Activated naive CD4-positive, alpha-beta T cell treated with anti-CD3 and anti-CD28 coated beads for 36 hours (primary cell): ENCODE measurements at places on chromosomes 5 and 9. TPM values are rescaled to one million over a fixed set of nuclear protein-coding genes. Genes with fewer than 3 reads are reported as not detected.

- H3K27ac ChIP-seq: no peak overlapping the region
- no peak overlapping the region for H3K4me3 ChIP-seq
- DNase-seq: no peak
- H3K36me3 ChIP-seq: no peaks in the 10 kb centered on the region
These were observed 10.5 kb upstream of the IRX2 start for GRCh38 chr5:2761921-2762488.

DNA sequence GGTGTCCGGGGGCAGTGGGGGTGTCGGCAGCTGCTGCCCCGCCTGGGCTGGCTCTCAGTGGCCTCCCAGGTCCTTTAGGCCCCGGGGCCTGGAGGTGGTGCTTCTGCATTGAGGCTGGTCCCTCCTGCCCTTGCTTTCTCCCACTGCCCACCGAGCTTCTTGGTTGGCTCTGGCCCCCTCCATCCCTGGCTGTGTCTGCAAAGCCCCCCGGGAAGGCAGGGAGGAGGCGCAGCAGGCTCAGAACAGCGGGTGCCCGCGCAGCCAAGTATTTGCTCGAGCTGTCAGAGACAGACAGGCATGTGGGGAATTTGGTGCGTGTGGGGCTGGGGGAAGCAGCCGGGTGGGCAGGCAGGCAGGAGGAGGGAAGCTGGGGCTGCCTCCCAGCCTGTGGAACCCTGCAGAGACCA is 11.5 kb downstream of the CXXC5 start:
- no peak overlapping the region for H3K27ac ChIP-seq
- peaks cover 3% of the 10 kb centered on the region for H3K4me1 ChIP-seq
- no peak overlapping the region for H3K4me3 ChIP-seq
- H3K27me3 ChIP-seq: peaks cover 10% of the 10 kb centered on the region

- DNase-seq: no peak
- H3K27me3 ChIP-seq: no peaks in the 10 kb centered on the region
- no peak overlapping the region for H3K27ac ChIP-seq
These were observed 165.9 kb downstream of the ALDH1A1 start for GRCh38 chr9:72786948-72787347.

DNA sequence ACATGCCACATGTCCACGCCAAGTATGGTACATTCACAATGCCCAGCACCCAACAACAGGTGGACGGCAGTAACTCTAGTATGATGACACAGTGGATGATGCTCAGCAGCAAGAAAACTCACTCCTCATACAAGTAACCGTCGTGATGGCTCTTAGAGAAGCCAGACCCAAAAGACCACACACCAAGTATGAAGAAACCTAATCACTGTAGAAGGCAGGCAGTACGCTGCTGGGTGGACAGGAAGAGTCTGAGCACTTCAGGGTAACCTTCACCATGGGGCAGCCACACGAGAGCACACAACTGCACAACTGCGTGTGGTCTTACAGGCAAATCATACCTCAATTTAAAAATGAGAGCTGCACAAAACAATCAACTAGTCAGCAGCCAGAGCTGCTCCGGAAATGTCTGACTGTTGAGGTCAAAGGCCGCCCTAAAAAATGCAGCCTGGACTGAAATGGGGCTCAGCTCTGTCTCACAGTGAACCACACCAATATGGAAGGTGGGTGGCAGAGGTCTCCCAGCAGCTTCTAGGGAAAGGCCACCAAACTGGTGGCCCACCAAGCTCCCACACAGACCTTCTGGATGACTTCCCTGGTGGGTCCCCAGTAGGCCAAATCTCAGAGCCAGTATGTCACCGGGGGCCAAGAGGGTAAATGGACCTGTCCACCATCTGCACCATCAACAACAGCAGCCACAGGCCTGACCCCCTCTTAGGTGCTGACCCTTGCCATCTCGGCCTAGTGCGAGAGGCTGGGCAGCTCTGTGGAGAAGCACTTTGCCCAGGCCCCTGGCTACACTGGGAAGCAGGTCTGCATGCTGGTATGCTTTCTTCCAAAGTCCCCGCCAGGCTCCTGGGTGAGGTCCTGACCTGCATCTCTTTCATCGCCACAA is 17.8 kb downstream of the BICD2 start:
- no peaks in the 10 kb centered on the region for H3K27me3 ChIP-seq
- no peak overlapping the region for H3K4me3 ChIP-seq
- peaks cover 51% of the 10 kb centered on the region for H3K4me1 ChIP-seq
- no peak for DNase-seq

- H3K4me1 ChIP-seq: no peaks in the 10 kb centered on the region
- no peak for DNase-seq
- H3K4me3 ChIP-seq: no peak overlapping the region
- no peak overlapping the region for H3K27ac ChIP-seq
These were observed 57.4 kb upstream of the DMRTA1 start for GRCh38 chr9:22389271-22389670.

GRCh38 chr5:31771500-31771899 is 132.6 kb downstream of the PDZD2 start:
- DNase-seq: no peak
- no peak overlapping the region for H3K27ac ChIP-seq

GRCh38 chr9:113154471-113154870 is 3.7 kb downstream of the SLC31A2 start:
- no peak overlapping the region for H3K27ac ChIP-seq
- H3K36me3 ChIP-seq: peaks cover 4% of the 10 kb centered on the region
- no peaks in the 10 kb centered on the region for H3K27me3 ChIP-seq
- H3K4me3 ChIP-seq: no peak overlapping the region

GRCh38 chr5:172849606-172850453 is 15.8 kb downstream of the ERGIC1 start:
- no peaks in the 10 kb centered on the region for H3K27me3 ChIP-seq
- no peak overlapping the region for H3K4me3 ChIP-seq
- no peak for DNase-seq
- H3K36me3 ChIP-seq: no peaks in the 10 kb centered on the region
- H3K27ac ChIP-seq: no peak overlapping the region

- no peaks in the 10 kb centered on the region for H3K4me1 ChIP-seq
- no peak overlapping the region for H3K4me3 ChIP-seq
- peaks cover 8% of the 10 kb centered on the region for H3K27me3 ChIP-seq
- H3K27ac ChIP-seq: no peak overlapping the region
- no peaks in the 10 kb centered on the region for H3K36me3 ChIP-seq
- no peak for DNase-seq
These were observed 162.2 kb downstream of the OXCT1 start for GRCh38 chr5:41707853-41708603.

DNA sequence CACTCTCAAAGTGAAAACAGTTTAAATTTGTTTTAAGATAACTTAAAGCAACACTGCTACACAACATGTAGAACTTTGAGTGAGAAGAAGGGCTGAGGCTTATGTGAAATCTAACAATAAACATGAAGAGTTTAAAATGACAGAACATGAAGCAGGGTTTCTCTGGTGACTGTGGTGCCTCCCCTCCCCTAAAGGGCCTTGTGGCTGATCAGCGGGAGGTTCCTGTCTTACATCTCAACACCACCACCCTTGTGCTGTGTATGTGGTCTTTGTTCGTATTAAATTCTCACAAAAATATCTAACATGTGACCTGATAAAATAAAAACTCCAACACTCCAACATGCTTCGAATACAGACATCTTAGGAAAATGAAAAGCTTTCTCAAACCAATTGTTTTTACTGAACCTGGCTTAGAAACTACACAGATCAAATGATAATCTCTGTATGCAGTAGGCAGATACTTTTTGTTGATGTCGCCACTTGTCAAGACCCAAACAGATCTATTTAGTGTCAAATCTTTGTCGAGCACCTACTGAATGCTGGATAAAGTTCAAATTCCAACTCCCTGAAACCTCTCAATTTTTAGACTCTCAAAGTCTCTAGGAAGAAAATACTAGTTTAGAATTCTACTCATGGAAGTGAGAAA is 9.9 kb upstream of the IQGAP2 start:
- no peak overlapping the region for H3K27ac ChIP-seq
- DNase-seq: peak; percentile 48

DNA sequence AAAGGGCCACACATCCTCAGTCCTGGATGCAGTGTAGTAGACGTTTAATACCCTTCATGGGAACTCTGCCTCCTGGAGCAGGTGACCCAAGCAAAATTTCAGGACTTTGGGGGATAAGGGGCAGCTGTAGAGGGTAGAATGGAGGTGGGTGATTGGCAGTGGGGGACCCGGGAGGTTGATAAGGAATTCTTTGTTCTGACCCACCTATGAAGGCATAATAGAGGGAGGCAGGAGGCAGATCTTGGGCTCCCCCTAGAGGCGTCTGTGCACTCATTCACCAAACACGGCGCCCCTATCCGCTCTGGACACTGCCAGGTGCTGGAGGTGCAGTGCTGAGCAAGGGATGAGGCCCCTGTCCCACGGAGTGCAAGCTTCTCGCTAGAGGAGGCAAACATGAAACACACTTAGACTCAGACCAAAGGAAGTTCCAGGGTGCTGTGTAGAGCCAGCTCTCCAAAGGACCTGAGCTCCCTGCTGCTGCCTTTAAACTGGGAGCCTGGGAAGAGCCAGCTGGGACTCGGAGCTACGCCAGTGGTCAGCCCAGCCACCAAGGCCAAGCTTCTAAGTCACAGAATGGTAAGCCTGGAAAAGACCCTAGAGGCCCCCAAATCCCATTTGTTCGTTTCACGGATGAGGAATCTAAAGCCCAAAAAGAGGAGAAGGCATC is 7.7 kb downstream of the IL17B start:
- DNase-seq: peak; percentile 82
- peaks cover 10% of the 10 kb centered on the region for H3K4me1 ChIP-seq
- peak overlapping the region; percentile 57 for H3K27ac ChIP-seq
- peaks cover 6% of the 10 kb centered on the region for H3K36me3 ChIP-seq
- H3K4me3 ChIP-seq: no peak overlapping the region

DNA sequence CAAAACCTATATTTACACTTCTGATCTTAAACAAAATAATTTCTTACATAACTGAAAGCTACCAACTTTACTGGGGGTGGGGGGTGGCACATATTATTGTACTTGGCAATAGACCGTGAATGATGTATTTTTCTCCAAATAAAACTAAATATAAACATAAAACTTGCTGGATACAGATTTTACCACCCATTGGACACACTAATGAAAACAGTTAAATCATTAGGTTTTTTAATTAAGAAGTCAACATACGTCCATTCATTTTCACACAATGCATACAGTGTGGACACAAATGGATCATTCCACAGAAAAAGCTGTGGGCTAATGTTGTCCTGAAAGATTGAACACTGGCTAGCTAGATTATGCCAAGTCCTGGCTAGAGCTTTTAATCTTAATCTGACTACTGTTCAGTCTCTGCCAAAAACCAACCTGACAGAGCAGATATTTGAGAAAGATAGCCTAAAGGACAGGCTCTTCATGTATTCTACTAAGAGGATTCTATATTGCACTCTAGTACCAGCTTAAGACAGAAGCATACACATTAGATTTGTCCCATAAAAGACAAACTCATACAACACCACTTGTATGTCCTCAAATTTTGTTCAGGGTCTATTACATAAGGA is 118.1 kb downstream of the SIL1 start:
- no peaks in the 10 kb centered on the region for H3K27me3 ChIP-seq
- DNase-seq: no peak
- no peak overlapping the region for H3K4me3 ChIP-seq
- peaks cover 9% of the 10 kb centered on the region for H3K4me1 ChIP-seq

DNA sequence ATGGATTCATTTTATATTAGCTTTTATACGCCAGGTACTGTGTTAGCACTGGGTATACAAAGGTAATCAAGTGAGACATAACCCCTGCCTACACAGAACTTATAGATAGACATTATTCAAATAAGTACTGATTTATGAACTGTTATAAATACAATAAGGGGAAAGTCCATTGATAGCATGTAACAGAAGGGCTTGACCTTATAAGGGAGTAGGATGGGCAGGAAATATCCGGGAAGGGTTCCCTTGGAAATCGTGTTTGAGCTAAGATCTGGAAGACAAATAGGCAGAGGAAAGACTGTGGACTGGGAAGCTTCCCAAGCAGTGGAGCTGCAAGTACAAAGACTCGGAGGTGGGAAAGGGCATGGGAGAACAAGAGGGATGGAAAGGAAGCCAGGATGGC is 111.5 kb downstream of the WDR41 start:
- peaks cover 29% of the 10 kb centered on the region for H3K4me1 ChIP-seq
- DNase-seq: no peak

DNA sequence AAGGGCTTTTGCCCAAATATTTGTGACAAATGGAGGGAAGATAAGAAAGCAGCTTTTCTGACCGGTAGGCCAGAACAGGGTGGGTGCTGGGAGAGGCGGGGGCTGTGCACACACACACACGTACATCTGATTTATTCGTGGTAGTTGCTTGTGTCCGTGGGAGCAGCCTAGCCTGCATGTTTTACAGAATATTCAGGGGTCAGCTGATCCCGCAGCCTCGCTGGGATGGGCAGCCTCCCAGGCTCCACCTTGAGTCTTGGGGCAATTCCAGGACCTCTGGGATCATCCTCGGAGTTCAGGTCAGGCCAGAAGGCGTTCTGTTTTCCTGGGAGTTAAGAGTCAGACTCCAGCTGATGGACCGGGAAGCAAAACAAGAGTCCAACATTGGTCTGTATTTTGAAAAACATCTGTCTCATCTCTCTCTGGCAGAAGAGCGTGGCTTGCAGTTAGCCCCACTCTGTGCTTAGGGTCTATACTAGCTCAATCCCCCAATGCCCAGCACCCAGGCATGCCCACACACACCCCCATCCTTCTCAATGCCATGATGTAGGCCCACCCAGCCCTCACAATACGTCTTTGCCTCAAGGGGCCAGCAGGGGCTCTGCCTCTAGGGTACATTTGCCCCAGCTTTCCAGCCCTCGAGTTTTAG is 210.6 kb downstream of the GOLPH3 start:
- H3K4me1 ChIP-seq: peaks cover 2% of the 10 kb centered on the region
- DNase-seq: no peak
- no peak overlapping the region for H3K27ac ChIP-seq
- H3K36me3 ChIP-seq: no peaks in the 10 kb centered on the region
- no peak overlapping the region for H3K4me3 ChIP-seq
- H3K27me3 ChIP-seq: no peaks in the 10 kb centered on the region

DNA sequence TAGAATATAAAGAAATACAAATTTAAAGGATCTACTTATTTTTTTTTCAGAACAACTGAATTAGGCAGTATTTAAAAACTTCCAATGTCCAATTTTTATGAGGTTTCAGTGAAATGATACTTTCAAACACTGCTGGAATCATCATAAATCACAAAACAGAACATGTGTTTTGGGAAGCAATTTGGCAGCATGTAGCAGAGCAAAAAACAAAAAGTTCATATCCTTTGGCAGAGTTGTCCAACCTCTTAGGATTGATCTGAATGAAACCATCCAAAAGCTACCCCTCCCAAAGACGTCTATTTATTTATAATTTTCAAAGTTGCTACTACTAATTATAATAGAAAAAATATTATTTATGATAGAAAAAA is 192.4 kb upstream of the PUM3 start:
- peaks cover 10% of the 10 kb centered on the region for H3K27me3 ChIP-seq
- H3K4me1 ChIP-seq: no peaks in the 10 kb centered on the region
- H3K36me3 ChIP-seq: no peaks in the 10 kb centered on the region
- H3K4me3 ChIP-seq: no peak overlapping the region
- DNase-seq: no peak

GRCh38 chr9:124010303-124010664 is 1.3 kb upstream of the LHX2 start:
- no peak overlapping the region for H3K27ac ChIP-seq
- H3K36me3 ChIP-seq: no peaks in the 10 kb centered on the region
- peak overlapping the region; percentile 4 for H3K4me3 ChIP-seq
- peaks cover 78% of the 10 kb centered on the region for H3K27me3 ChIP-seq
- no peak for DNase-seq
- H3K4me1 ChIP-seq: peaks cover 44% of the 10 kb centered on the region

The DMRT2 gene
- total RNA-seq: not detected

The MEF2C gene
- total RNA-seq: not detected

The SPINK6 gene
- not detected for total RNA-seq

The TRIM7 gene
- total RNA-seq: 1.6 TPM

The ADGRD2 gene
- total RNA-seq: not detected

The MAST4 gene
- total RNA-seq: 28.8 TPM
